Stimulated activated CD8-positive, alpha-beta memory T cell treated with anti-CD3 and anti-CD28 coated beads, Interleukin-15, amount 100 ng/mL, for 24 hours (primary cell): ENCODE measurements at places on chromosomes 16 and 17.

GRCh38 chr16:30112197-30113030, 923 bp downstream of the GDPD3 start:
- DNase-seq, result peak; percentile 54

DNA sequence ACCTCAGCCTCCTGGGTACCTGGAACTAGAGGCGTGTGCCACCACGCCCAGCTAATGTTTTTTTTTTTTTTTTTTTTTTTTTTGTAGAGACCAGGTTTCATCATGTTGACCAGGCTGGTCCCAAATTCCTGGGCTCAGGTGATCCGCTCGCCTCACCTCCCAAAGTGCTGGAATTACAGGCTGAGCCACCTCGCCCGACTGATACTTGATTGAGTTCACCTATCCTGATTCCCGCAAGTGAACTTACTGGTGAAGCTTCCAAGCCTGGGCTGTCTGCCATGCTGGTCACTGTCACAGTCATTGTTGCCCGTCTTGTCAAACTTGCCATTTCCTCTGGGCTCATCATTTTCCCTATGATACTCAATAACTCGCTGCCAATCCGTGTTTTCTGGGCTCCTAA, 71.1 kb upstream of the MTMR4 start:
- no peak for DNase-seq

- no peak for DNase-seq
These were observed 4.0 kb downstream of the NUPR1 start for GRCh38 chr16:28534542-28535373.

GRCh38 chr17:72270273-72270924, 149.6 kb downstream of the SOX9 start:
- no peak for DNase-seq

DNA sequence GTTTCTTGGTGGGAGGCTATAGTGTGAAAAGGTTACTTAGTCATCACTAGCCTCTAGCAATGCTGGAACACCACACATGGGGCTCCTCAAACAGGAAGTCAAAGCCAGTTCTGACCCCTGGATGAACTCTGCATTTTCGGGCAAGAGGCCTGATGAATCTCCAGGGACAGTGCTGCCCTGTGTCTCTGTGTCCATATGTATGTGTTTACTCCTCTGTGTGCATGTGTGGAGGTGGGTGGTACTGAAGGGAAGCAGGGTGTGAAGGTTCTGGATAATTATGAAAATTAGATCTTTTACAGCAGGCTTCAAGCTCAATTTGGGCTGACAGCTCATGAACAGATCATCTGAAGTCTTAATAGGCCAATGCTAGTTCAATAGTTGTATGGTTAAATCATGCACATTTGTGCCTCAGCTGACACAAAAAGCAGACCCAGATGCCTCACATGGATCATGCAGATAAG, 133.6 kb downstream of the SNX11 start:
- no peak for DNase-seq

GRCh38 chr16:22267764-22268163, 29.4 kb upstream of the POLR3E start:
- DNase-seq, result no peak

DNA sequence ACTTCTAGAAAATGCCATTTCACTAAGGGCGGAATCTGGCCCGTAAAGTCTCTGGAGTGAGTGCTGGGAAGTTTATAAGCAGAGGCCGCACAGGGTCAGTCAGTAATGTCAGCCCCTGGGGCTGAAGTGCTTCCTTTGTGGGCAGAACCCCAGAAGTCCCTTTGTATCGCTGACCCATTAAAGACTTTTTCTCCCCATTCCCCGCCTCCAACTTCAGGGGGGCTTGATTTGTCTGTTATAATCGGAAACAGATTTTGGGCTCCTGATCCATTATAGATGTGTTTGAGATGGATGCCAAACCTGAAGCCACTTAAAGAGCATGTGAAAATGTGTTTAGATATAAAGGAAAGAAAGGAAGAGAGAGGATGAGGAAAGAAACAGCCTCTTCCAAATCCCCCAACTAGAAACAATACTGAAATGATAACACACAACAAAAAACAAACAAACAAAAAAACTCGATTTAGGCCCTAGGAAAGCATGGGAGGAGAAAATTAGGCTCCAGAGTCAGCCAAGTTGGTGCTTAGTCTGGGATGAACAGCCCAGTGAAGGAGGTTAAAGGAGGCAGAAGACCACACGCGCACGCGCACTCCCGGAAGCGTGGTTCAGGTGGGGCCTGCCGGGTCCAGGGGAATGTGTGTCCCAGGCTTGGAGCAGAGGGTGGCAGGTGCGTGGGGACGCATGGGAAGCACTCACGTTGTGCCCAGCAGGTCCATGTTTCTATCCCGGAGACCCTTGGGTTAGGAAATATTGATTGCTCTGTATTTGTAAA, 27.1 kb downstream of the MSI2 start:
- DNase-seq, result no peak

- no peak for DNase-seq
These were observed 53.7 kb upstream of the ZNF267 start for GRCh38 chr16:31819948-31820347.

DNA sequence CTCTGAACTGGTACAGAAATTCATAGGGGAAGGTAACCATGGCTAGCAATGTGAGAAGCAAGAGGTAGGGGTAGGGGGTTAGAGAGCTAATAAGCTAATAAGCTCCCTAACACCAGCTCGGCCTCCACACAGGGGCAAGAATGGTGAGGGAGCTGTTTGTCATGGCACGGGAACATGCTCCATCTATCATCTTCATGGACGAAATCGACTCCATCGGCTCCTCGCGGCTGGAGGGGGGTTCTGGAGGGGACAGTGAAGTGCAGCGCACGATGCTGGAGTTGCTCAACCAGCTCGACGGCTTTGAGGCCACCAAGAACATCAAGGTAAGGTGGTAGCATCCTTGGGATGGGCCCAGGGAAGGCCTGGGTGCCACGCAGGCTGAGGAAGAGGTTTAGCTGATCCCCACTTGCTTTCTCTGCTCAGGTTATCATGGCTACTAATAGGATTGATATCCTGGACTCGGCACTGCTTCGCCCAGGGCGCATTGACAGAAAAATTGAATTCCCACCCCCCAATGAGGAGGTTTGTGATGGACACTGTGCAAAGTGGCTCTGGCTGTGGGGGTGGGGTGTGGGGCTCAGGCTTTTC, 3.5 kb upstream of the FTSJ3 start:
- no peak for DNase-seq

GRCh38 chr17:78376161-78376560, 2.3 kb upstream of the PGS1 start:
- DNase-seq, result no peak

DNA sequence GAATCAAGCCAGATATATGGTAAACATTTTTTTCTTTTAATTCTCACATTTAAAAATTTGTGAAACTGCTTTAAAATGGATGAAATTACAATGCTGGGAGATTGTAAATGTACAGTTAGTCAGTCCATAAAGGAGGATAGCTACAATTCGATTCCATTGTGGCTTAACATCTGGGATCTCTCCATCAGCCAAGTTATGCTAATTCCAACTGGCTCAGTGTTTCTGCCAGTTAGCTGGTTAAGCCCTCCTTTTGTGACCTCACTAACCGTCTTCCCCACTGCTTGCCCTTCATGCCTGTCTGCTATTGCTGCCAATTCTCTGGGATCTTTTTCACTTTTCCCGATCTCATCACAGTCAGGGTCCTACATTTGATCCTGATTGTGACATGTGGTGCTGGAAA, 1347.6 kb downstream of the CDH11 start:
- no peak for DNase-seq

DNA sequence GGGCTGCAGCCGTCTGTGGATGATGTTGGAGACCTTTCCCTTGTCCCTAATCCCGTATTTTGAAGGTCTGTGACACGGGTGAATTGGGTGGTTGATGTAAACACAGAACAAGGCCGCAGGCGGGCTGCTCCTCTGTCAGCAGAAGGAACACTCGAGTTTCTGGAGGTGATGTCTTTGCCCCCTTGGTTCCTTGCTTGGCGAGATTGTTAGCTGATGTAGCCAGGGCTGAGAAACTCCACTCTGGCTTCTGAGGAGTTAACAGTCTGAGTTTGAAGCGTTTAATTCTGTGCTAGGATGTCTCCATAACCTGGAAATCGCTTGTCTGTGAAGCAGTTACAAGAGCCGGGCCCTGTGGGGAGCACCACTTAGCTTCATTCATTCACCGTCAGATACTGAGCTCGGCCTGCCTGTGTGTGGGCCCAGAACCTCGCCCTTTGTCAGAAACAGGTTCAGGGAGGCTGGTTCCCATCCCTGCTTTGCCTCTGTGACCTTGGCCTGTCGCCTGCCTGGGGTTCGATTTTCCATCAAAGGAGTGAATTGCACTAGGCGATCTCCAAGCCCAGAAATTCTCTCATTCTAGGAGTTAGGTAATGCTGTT, 1.3 kb downstream of the MAPK8IP3 start:
- DNase-seq, result no peak

DNA sequence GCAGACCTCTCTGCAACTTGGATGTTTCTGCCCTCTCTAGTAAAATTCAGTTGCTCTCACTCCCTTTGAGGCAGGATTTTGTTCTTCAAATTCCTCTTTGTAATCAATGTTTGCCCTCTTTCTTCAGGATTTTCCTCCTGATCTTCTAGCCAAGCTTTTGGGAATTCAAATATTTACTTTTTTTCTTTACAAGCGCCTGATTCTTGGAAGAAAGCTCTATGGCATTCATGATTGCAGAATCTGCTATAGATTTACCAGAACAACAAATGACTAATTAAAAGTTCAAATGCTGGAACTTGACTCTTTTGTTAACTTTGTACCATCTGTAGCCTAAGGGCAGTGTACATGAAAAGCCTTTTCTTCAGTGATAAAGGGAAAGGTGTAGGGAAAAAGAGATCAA, 63.7 kb upstream of the SHISA6 start:
- DNase-seq, result no peak

DNA sequence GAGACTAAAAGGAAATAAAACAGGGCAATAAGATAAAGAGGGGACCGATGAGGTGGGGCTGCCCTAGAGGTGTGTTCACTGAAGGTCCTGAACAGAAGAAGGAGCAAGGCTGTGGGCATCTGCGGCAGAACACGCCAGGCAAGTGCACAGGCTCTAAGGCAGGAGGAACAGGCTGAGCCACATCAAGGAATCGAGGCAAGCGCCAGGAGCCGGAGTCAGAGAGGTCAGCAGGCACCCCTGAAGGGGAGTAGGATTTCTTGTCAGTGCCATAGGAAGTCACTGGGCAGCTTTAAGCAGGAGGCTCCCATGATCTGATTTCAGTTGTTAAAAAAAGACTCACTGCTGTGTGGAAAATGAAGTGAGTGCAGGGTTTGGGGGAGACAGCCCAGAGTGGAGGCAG, 186.5 kb downstream of the KATNIP start:
- no peak for DNase-seq
